ENCODE measurements at places on chromosomes 12 and 14.
A peak's percentile ranks its signal among the peaks of the same experiment; 100 is the strongest.

DNA sequence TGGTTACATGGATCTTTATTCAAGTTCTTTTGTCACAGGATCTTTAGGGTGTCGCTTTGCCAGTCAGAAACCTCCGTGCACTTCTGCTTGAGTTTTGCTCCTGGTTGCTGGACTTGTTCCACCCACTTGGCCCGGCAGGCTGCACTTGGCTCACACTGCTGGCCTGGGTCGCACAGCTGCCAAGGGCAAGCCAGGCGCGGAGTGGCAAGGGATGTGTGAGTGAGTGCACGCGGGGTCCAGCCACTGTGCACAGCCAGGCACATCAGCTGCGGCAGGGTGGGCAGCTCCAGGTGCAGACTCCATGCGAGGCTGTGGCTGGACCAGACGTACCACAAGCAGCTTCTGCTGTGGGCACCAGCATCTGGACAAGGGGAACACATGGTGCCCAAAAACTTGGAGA, 76.6 kb downstream of the DERA start:
- no peak for DNase-seq

DNA sequence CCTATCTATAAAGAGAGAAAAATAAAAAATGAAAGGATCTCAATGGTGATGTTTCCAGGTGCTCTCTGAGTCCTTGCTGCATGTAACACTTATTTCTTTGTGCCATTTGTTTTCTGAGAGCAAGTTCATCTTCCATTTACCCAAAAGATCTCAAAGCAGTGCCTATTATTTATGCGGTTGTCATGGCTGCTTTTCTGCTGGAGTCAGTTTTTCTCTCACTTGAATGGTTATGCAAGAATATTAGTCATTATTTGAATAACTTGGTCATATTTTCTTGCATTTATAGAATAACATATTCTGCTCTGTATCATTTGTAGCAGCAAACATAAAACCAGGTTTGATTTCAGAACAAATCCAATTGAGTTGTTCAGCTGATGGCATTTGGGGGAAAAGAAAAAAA, 141.8 kb upstream of the G2E3 start:
- no peak for DNase-seq

DNA sequence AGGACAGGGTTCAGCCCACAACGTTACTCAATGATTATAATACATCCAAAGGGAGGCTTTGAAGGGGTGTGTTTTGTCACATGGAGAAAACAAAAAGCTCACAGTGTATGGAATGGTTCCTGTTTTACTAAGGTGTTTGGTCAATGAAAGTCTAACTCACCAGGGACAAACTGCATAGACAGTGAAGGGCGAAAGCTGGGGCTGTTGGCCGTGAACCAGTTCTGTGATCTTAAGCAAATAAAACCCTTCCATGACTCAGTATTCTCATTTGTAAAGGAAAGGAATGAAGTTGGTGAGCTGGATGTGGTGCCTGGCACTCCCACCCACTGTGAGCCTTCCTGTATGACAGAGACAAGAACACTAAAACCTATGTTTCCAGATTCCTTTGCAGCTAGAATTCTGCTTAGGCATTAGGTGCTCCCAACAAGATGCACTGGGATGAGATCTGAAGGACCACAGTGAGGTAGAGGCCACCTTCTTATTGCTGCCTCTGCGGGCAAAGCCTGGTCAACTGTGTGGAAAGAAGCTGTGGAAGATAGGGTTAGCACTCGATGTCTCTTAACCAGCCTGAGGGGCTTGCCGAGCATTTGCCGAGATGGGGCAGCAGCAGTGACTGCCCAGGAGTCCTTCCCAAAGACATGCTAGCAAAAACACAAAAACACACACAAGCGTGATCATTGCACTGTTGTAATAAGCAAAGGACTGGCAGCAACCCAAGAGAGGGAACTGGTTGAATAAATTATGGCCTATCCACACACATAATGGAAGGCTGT, 48.5 kb downstream of the VCPKMT start:
- DNase-seq: peak; percentile 45

DNA sequence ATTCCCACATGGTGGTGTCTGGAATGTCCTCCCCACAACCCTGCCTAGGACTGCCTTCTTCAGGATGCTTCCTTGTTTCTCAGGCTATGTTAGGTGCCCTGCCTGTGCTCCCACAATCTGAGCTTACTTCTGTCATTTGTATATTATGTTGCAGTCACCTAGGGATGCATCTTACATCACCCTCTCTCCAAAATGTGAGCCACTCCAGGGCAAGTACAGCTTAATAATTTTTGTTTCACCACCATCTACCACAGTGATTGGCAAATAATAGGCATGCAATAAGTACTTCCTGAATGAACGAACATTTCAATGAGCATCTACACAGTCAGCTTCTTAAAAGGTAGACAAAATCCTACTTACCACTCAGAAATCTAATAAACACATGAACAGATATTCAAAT, 37.6 kb downstream of the ZFYVE26 start:
- no peak for DNase-seq

DNA sequence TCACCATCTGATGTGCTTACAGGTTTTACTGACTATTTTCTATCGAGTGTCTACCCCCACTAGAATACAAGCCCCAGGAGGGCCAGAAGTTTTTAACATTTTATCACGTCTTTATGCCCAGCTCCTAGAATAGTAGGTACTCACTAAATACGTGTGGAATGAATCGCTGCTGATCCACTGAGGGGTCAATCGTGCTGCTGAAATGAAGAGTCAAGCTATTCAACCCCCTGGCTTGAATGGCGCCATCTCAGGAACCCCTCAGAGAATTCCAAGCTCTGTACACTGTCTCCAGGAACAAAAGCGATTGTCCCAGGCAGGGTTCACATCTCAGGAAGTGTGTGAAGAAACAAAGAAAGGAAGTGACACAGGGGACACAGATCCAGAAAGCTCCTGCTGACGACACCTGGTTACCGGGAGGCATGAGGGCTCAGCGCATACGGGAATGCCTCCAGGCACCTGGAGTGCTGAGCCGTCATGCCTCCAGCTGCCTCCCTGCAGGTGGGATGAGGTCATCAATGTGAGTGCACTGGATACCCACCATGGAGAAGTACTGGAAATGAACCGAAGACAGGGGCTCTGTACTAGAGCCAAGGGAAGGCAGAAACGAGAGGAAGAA, 45.6 kb downstream of the PITPNM2 start:
- no peak for DNase-seq

DNA sequence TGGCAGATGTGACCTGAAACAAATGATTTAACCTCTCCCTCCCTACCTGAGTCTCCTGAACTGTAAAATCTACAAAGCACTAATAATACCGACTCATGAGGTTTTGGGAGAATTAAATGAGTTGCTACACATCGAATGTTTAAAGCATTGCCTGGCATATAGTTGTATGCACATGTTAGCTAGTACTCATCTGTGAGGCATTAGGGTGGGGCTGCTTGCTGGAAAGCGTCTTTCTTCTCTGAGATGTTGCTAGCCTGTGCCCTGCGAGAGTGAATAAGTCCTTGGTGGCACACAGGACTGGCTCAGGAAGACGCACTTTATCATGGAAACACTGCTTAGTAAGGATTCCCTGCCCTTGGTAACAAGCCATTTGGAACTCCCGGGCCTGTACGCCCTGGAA, 6.1 kb downstream of the RAPGEF3 start:
- DNase-seq: no peak

GRCh38 chr12:39062266-39062996, 157.0 kb upstream of the CPNE8 start:
- no peak for DNase-seq

- DNase-seq: no peak
These were observed 30.9 kb upstream of the MDM2 start for GRCh38 chr12:68776976-68777610.

GRCh38 chr12:8590842-8591545, 21.7 kb downstream of the AICDA start:
- no peak for DNase-seq

- DNase-seq: no peak
These were observed 96.1 kb upstream of the IFNG-AS1 start for GRCh38 chr12:67893022-67893580.

- no peak for DNase-seq
These were observed 52.4 kb upstream of the EIF5 start for GRCh38 chr14:103281496-103282231.

DNA sequence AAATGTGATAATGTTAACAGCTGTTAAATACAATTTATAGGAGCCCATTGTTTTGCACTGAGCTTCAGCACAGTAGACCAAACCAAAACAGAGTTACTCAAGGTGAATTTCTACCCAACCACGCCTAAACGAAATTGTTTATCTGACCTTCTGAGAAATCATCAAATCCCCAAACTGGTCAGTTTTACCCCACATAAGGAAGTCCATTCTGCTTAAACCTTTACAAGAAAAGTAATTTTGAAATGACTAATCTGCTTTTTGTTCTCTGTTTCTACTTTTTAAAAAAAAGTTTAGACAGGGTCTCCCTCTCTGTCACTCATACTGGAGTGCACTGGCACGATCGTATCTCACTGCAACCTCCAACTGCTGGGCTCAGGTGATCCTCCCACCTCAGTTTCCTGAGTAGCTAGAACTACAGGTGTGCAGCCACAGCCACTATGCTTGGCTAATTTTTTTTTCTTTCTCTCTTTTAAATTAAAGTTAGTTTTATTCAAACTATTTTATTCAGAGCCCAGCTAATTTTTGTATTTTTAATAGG, 1.4 kb upstream of the RNF10 start:
- DNase-seq: no peak

GRCh38 chr14:77804592-77804991, 4.7 kb downstream of the ADCK1 start:
- peak; percentile 61 for DNase-seq

- DNase-seq: no peak
These were observed 7.4 kb downstream of the ACOT2 start for GRCh38 chr14:73576391-73576790.

DNA sequence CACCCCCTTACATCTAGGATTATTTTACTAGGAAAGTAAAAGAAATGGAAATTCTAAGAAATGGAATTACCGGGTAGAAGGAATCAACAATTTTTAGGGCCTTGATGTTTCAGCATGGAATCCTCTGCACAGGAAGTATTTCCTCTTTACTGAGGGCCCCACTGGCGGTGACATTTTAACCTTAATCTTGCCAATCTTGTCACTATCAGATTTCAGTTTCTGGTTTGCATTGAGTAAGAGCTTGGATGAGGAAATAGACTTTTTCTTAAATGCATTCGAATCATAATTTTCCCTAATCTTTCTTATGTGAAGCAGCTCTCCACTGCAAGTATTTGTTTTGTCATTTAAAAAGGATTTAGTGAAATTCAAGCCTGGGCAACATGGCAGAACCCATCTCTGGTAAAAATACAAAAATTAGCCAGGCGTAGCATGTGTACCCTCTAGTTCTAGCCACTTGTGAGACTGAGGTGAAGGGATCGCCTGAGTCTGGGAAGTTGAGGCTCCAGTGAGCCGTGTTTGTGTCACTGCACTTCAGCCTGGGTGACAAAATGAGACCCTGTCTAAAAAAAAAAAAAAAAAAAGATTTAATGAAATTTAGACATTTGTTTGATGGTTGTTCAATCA, 40.7 kb downstream of the TPCN1 start:
- DNase-seq: peak; percentile 36

DNA sequence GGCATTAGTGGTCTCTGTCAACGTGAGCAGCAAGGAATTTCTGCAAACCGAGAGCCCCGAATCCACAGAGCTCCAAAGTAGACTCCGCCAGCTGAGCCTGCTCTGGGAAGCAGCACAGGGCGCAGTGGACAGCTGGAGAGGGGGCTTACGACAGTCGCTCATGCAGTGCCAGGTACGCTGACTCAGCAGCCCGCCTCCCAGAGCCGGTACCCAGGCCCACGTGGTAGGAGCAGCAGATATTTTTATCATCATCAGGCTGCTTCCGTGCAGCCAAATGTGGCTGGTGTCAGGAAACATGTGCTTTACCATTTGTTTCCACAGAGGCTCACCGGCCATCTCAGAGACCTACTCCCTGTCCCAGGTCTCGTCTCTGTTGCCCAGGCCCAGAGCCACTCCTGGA, 73.7 kb downstream of the ESR2 start:
- DNase-seq: no peak

- DNase-seq: no peak
These were observed 471.0 kb upstream of the MGAT4C start for GRCh38 chr12:86727160-86727559.

DNA sequence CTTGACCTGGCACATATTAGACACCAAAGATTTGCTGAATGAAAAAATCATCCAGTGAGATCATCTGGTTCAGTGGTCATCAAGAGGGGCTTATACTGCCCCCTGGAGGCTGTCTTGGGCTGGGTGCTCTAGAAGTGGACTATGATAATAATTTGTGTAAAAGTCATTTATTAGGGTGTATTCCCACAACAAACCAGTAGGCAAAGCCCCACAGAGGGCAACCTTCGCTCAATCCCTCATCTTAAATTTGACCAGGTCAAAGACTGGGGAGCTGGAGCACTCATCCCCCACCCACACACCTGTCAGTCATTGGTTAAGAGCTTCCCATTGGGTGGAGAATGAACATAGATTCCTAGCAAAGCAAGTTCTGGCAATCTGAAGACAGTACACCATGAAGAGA, 20.0 kb upstream of the FICD start:
- DNase-seq: peak; percentile 42

- DNase-seq: no peak
These were observed 155.9 kb downstream of the SLC41A2 start for GRCh38 chr12:104802208-104802607.

GRCh38 chr14:85867450-85867849, 337.5 kb downstream of the FLRT2 start:
- DNase-seq: no peak
